ENCODE measurements at places on chromosomes 5 and 9. TPM values are rescaled to one million over a fixed set of nuclear protein-coding genes. Genes with fewer than 3 reads are reported as not detected.

DNA sequence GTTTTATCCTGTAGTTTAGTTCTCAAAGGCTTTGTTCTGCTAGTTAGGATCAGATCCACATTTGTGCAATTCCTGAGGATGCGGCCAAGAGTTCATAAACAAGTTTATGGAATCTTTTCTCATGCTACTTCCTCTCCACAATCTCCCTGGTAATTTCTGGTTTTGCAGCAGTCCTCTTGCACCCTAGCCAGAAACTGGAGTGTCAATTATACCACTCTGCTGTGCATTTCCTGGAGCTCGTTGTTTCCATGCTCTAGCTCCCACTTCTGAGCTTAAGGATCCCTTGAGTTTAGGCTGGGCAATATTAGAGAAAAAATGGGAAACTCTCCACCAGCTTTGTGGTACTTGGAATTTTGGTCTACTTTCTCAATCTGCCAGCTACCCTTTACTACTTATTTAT is 474.7 kb downstream of the DIRAS2 start:
- H3K4me3 ChIP-seq: no peak overlapping the region
- no peak for DNase-seq
- H3K27me3 ChIP-seq: no peaks in the 10 kb centered on the region
- no peak overlapping the region for H3K27ac ChIP-seq

DNA sequence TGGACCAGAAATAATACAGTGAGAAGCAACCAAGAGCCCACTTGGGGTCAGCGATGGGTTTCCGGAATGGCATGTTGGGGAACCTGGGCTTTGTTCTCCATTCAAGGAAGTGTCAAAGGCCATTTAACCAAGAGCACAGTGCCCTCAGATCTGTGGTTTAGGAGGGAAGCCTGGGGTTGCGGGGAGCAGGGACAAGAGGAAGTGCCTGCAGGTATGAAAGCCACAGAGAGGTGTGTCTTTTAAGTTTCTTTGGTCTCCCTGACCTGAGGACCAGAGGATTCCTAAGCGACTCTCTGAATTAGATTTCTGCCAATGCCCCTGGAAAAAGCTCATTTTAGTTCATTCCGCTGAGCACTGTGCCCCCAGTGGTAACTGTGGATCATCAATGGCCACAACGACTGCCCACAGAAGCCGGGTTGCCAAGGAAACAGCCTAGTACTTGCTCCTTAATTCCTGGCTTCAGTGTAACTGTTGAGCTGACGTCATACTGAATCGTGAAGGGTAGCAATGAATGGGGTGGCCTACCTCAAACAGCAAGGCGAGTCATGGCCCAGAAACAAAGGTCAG is 107.3 kb upstream of the SPIN1 start:
- no peak overlapping the region for H3K4me3 ChIP-seq
- H3K27ac ChIP-seq: no peak overlapping the region
- H3K27me3 ChIP-seq: no peaks in the 10 kb centered on the region
- no peak for DNase-seq
- no peaks in the 10 kb centered on the region for H3K36me3 ChIP-seq
- no peaks in the 10 kb centered on the region for H3K4me1 ChIP-seq

PCDHB9 gene
- 5.6 TPM for total RNA-seq

MARCOL gene
- not detected for total RNA-seq

DNA sequence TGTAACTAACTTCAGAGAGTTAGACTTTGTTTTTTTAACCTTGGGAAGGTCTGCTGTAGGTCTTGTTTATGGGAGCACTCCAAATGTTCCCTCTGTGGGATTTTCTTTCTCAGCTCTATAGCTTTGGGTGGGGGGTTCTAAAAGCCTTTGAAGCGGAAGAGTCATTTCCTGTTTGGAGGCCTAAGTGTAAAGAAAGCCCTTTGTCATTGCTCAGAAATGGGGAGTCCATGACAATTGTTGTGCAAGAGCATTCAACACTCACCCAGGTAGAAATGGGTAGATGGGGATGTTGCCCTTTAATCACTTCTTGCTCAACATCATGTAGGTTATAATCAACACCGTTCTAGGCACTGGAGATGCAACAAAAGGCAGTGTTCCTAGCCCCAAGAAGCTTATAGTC is 30.3 kb upstream of the MAST4 start:
- no peaks in the 10 kb centered on the region for H3K27me3 ChIP-seq
- H3K36me3 ChIP-seq: no peaks in the 10 kb centered on the region
- no peaks in the 10 kb centered on the region for H3K4me1 ChIP-seq
- peak; percentile 9 for DNase-seq
- H3K4me3 ChIP-seq: no peak overlapping the region

- H3K4me1 ChIP-seq: peaks cover 38% of the 10 kb centered on the region
- H3K27me3 ChIP-seq: no peaks in the 10 kb centered on the region
- no peaks in the 10 kb centered on the region for H3K36me3 ChIP-seq
These were observed 134.6 kb upstream of the TUT7 start for GRCh38 chr9:86488794-86489193.

- H3K27ac ChIP-seq: no peak overlapping the region
- no peak overlapping the region for H3K4me3 ChIP-seq
- H3K27me3 ChIP-seq: no peaks in the 10 kb centered on the region
- no peaks in the 10 kb centered on the region for H3K36me3 ChIP-seq
These were observed 338.2 kb downstream of the BNC2 start for GRCh38 chr9:16532272-16532671.

GRCh38 chr5:17817990-17818389 is 183.7 kb downstream of the TAF11L14 start:
- H3K36me3 ChIP-seq: no peaks in the 10 kb centered on the region
- no peaks in the 10 kb centered on the region for H3K4me1 ChIP-seq
- no peak for DNase-seq
- H3K27me3 ChIP-seq: no peaks in the 10 kb centered on the region

SLC6A3 gene
- not detected for total RNA-seq

DNA sequence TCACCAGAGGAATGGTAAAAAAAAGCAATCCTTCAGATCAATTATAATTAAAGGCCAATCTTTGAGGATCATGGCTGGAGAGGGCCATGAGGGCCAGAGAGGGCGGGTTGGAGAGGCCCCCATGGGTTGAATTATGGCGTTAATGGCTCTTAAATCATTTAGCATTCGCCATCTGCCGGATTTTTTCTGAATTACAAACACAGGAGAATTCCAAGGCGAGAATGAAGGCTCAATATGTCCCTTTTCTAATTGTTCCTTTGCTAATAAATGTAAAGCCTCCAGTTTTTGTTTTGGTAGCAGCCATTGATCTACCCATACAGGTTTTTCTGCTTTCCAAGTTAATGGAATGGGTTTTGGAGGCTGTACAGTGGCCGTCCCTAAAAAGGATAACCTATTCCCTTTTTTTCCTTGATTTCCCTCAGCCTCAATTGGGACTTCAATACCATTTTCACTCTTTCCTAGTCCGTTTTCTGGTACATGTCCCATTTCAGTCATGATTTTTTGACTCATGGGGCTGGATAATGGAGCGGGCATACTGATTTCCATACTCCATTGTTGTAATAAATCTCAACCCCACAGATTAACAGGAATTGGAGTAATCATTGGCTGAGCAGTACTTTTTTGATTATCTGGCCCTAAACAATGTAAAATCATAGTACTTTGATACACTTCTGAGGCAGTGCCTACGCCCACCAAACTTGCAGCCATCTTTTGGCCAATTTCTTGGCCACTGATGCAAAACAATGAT is 6.7 kb upstream of the TMEM141 start:
- no peak overlapping the region for H3K4me3 ChIP-seq
- no peaks in the 10 kb centered on the region for H3K27me3 ChIP-seq
- peak; percentile 54 for DNase-seq
- no peaks in the 10 kb centered on the region for H3K36me3 ChIP-seq

- no peaks in the 10 kb centered on the region for H3K4me1 ChIP-seq
- H3K36me3 ChIP-seq: no peaks in the 10 kb centered on the region
- H3K4me3 ChIP-seq: no peak overlapping the region
- H3K27me3 ChIP-seq: no peaks in the 10 kb centered on the region
- no peak overlapping the region for H3K27ac ChIP-seq
- DNase-seq: no peak
These were observed 68.5 kb upstream of the CEP78 start for GRCh38 chr9:78167356-78167755.

MEIKIN gene
- total RNA-seq: not detected

IL4 gene
- total RNA-seq: not detected

DNA sequence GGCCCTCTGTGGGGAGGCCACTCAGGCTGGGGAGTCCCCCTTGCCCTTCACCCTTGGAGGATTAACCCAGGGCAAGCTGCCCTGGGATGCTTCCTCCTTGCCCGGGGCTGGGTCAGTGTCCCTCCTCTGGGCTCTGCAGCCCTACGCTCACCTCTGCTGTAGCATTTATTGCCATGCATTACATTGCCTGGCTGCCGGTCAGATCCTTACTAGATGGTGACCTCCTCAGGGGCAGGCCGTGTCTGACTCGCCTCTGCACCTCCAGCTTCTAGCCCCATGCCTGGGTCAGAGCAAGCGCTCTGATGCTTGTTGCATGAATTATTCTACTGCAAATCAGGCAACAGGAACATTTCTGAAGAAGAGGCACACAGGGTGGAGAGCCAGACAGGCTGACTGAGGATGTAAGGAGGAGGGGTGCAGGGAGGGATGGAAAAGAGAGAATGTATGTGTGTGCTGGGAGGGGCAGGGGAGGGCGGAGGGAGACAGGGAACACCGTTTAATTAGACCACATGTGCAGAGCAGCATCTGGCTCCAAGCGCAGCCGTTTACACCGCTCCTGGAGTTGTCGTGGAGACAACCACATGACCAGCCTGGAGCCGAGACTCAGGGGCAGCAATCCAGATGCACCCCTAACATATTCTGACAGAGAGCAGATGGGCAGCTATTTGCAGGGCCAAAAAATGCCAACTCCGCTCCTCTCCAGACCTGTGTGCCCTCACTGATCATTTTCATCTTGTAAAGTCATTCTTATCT is 117.0 kb downstream of the CRB2 start:
- no peak overlapping the region for H3K4me3 ChIP-seq
- H3K27ac ChIP-seq: no peak overlapping the region
- H3K27me3 ChIP-seq: no peaks in the 10 kb centered on the region
- H3K4me1 ChIP-seq: no peaks in the 10 kb centered on the region

AIF1L gene
- 6.5 TPM for total RNA-seq

NR5A1 gene
- not detected for total RNA-seq

DNA sequence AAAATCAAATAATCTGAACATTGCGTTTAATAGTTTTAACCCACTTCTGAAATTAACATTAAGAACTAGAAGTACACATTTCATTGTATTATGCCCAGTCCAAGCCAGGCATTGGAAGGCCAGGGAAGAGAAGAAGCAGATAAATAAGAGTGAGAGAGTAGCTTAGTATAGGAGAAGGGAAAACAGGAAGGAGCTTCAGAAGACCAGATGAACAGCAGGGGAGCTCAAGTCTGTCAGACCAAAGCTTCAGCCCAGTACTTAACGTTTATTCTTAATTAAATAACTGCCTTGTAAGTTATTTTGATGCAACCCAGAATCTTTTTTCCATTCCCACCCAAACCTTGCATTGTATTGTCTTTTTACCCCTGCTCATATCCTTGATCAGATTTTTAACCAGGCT is 11.5 kb upstream of the FAM120AOS start:
- peaks cover 66% of the 10 kb centered on the region for H3K4me1 ChIP-seq
- H3K4me3 ChIP-seq: no peak overlapping the region
- no peak overlapping the region for H3K27ac ChIP-seq
- DNase-seq: peak; percentile 17
- no peaks in the 10 kb centered on the region for H3K27me3 ChIP-seq
- no peaks in the 10 kb centered on the region for H3K36me3 ChIP-seq

DBH gene
- not detected for total RNA-seq

TBC1D2 gene
- total RNA-seq: 2.8 TPM

DNA sequence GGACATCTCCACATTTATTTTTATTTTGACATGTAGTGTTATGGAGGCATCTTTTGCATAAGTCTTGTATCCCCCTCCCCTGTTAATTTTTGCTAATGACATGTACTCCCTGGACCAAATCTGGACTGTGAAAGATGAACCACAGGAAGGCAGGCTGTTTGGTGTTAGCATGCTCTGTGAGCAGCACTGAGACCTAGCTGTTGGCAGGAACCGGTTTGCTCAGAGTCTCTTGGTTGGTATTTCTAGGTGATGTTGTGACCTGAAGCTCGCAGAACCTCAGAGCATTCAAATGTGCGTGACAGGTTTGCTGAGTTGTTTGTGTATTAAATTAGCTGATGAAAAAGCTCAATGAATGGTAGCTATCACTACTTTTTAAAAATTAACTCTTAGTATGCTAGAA is 53.6 kb upstream of the PHF2 start:
- H3K4me3 ChIP-seq: no peak overlapping the region
- H3K36me3 ChIP-seq: peaks cover 7% of the 10 kb centered on the region
- no peaks in the 10 kb centered on the region for H3K27me3 ChIP-seq
- H3K4me1 ChIP-seq: no peaks in the 10 kb centered on the region
- no peak for DNase-seq
- no peak overlapping the region for H3K27ac ChIP-seq

DNA sequence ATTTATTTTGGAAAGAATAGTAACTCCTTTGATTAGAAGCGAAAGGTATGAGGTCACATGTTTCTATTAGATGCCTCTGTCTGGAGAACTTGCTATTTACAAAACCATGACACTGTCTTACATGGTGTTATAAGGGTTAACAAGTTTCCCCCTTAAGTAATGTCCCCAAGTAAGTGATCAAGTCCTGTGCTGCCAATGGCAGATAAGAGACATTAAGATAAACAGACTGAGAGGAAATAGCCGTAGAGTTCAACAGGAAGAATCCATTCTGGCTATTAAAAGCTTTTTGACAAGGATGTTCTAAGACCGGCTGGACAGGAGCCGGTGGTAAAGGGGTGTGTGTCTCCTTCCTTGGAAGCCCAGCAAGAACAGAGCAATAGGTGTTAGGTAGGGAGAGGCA is 257.5 kb downstream of the GADD45G start:
- no peaks in the 10 kb centered on the region for H3K27me3 ChIP-seq
- DNase-seq: no peak
- no peak overlapping the region for H3K27ac ChIP-seq
- H3K36me3 ChIP-seq: no peaks in the 10 kb centered on the region
- H3K4me3 ChIP-seq: no peak overlapping the region
- no peaks in the 10 kb centered on the region for H3K4me1 ChIP-seq

DNA sequence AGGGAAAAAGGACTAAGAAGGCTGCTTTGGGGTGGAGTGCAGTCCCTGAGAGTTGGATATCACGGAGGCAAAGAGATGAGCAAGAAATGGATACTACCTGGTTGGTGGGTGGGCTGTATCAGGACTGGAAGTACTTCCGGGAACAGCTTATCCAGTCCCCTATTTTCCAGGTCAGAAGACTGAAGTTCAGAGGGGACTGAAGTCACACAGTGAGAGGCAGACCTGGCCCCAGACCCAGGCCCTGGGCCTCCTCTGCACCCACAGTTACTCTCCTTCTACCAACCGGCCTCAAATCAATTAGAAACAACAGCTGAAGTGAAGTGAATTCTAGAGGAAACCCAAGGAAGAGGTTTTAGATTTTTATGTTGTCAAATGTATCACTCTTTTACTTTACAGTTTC is 93.6 kb upstream of the ALDH1B1 start:
- H3K27me3 ChIP-seq: no peaks in the 10 kb centered on the region
- H3K27ac ChIP-seq: no peak overlapping the region
- H3K4me1 ChIP-seq: no peaks in the 10 kb centered on the region
- no peaks in the 10 kb centered on the region for H3K36me3 ChIP-seq
- H3K4me3 ChIP-seq: no peak overlapping the region

DNA sequence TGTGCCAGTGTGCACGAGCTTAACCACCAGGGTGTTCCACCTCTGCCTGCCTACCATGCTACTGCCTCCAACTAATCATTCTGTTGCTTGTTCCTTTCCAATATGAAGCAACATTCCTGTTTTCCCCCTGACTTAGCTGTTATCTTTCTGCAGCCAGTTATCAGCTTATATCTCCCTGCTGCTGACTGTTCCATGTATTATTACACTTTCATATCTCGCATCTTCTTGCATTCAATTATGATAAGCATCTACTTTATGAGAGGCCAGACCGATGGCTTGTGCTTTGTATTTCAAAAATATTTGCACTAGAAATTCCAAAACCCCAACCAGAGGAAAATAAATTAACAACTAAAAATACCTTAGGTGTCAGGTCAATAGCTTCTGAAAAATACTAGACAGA is 394.0 kb upstream of the BRINP1 start:
- H3K4me1 ChIP-seq: no peaks in the 10 kb centered on the region
- H3K36me3 ChIP-seq: no peaks in the 10 kb centered on the region
- H3K4me3 ChIP-seq: no peak overlapping the region

All from A673 (cell line).